ENCODE measurements at places on chromosomes 4 and X.

DNA sequence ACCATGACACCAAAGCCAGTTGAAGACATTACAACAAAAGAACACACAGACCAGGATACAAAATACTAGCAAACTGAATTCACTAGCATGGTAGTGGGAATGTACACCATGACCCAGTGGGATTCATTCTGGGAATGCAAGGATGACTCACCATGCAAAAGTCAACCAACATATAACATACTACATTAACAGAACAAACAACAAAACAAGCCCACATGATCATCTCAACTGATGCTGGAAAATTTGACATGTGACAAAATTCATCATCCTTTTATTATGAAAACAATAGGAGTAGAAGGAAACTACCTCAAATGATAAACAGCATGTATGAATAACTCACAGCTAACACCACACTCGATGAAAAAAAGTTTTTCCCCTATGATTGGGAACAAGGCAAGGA is 190.2 kb downstream of the DCLK2 start:
- DNase-seq = no peak

- no peak for DNase-seq
These were observed 7.2 kb downstream of the GNRHR start for GRCh38 chr4:67746797-67747495.

- DNase-seq = no peak
These were observed 150.5 kb upstream of the DDIT4L start for GRCh38 chr4:100340512-100341485.

GRCh38 chr4:170169699-170170098 is 79.9 kb upstream of the AADAT start:
- no peak for DNase-seq

GRCh38 chr4:997375-998071 is 4.3 kb upstream of the SLC26A1 start:
- DNase-seq = no peak

DNA sequence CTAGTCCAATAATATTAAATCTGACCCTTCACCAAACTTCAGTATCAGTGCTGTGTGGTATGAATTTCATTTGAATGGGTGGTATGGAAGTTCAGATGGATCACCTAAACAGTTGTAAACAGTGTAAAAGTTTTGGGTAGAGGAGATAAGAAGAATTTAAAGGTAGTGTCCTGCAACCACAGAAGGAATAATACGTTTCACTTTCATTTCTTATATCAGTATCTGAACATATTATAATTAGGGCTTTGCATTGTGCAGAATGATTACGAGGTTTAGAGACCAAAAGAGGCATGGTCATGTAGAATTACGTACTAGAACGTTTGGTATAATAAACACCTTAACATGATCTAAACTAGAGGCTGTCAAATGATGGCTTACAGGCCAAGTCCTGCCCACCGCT is 116.1 kb downstream of the PDLIM5 start:
- DNase-seq = no peak

DNA sequence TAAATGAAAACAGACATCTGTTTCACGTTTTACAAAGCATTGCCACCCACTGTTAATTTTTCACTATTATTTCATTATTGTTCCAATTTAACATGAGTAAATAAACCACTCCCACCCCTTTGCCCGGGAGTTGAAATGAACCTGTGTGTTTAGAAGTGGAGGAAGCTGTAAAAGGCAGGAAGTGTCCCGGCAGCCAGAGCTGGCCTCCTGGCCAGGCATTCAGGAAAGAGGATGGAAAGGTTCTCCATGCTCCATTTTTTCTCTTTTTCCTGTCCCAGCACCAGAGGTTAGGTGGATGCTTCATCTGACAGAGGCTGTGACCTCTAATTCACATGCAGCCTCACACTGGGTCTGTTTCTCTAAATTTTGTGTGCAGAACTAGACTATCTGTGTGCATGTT is 55.5 kb upstream of the LNX1 start:
- DNase-seq = no peak

- DNase-seq = no peak
These were observed 72.6 kb upstream of the DHX15 start for GRCh38 chr4:24656906-24657305.

DNA sequence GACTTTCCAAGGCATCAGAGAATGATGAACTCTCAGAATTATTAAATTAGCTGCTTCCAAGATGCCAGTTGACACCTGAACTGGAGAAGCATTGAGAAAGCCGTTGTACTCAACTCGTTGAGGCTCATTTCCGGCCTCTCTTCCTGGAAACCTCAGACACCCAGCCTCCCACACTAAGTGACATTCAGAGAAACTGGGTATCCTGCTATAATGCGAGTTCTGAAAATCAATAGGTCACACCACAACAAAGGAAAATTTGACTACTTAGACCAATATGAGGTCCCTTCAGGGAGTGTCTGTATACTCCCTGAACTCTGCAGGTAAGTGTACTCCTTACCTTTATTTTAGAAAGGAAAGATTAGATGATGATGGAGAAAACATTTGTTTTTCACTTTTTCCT is 51.2 kb downstream of the ENPEP start:
- DNase-seq = no peak

- DNase-seq = no peak
These were observed 78.4 kb downstream of the GRID2 start for GRCh38 chr4:92382128-92382527.
